ENCODE measurements at places on chromosomes 6 and 20. TPM values are rescaled to one million over a fixed set of nuclear protein-coding genes. Genes with fewer than 3 reads are reported as not detected.

The CCND3 gene
- 24.7 TPM for total RNA-seq

The COL9A1 gene
- total RNA-seq: not detected

GRCh38 chr6:137299681-137300080, 80.5 kb upstream of the IFNGR1 start:
- H3K36me3 ChIP-seq: no peaks in the 10 kb centered on the region
- no peak for DNase-seq
- no peak overlapping the region for H3K4me3 ChIP-seq
- H3K27ac ChIP-seq: no peak overlapping the region

GRCh38 chr20:24117383-24117782, 128.8 kb upstream of the GGTLC1 start:
- H3K36me3 ChIP-seq: no peaks in the 10 kb centered on the region
- no peak for DNase-seq
- no peaks in the 10 kb centered on the region for H3K27me3 ChIP-seq
- no peaks in the 10 kb centered on the region for H3K4me1 ChIP-seq

- no peak for DNase-seq
- no peak overlapping the region for H3K27ac ChIP-seq
- H3K36me3 ChIP-seq: no peaks in the 10 kb centered on the region
These were observed 1027.3 kb upstream of the CITED2 start for GRCh38 chr6:140401761-140402160.

- no peaks in the 10 kb centered on the region for H3K4me1 ChIP-seq
- H3K27me3 ChIP-seq: no peaks in the 10 kb centered on the region
- no peak overlapping the region for H3K27ac ChIP-seq
- H3K4me3 ChIP-seq: no peak overlapping the region
- DNase-seq: peak; percentile 66
These were observed 252.0 kb downstream of the HIVEP2 start for GRCh38 chr6:142692942-142693341.

GRCh38 chr20:33945391-33946081, 48.2 kb upstream of the RALY start:
- H3K36me3 ChIP-seq: no peaks in the 10 kb centered on the region

DNA sequence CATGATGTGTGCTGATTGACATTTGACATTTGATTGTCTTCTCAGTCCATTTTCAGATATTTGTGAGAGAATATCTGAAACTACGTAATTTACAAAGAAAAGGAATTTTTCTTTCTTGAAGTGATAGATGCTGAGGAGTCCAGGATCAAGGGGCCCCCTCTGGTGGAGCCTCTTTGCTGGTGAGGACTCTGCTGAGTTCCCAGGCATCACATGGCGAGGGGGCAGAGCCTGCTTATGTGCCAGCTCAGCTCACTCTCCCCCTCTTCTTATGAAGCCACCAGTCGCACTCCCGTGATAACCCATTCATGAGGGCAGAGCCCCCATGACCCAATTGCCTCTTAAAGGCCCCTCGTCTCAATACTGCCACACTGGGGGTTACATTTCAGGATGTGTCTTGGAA, 91.3 kb downstream of the RPP40 start:
- H3K27me3 ChIP-seq: no peaks in the 10 kb centered on the region
- H3K36me3 ChIP-seq: no peaks in the 10 kb centered on the region
- no peaks in the 10 kb centered on the region for H3K4me1 ChIP-seq
- no peak overlapping the region for H3K4me3 ChIP-seq
- no peak for DNase-seq
- no peak overlapping the region for H3K27ac ChIP-seq

- no peak for DNase-seq
- no peaks in the 10 kb centered on the region for H3K27me3 ChIP-seq
- no peak overlapping the region for H3K4me3 ChIP-seq
- H3K27ac ChIP-seq: no peak overlapping the region
- no peaks in the 10 kb centered on the region for H3K4me1 ChIP-seq
These were observed 46.7 kb downstream of the CNKSR3 start for GRCh38 chr6:154463573-154464419.

- no peak overlapping the region for H3K27ac ChIP-seq
- no peak overlapping the region for H3K4me3 ChIP-seq
- H3K4me1 ChIP-seq: peaks cover 22% of the 10 kb centered on the region
- no peaks in the 10 kb centered on the region for H3K27me3 ChIP-seq
These were observed 118.9 kb downstream of the QKI start for GRCh38 chr6:163533443-163533842.

GRCh38 chr6:149907317-149907716, 9.4 kb upstream of the RAET1E start:
- no peak for DNase-seq
- no peak overlapping the region for H3K27ac ChIP-seq
- H3K27me3 ChIP-seq: no peaks in the 10 kb centered on the region
- H3K36me3 ChIP-seq: no peaks in the 10 kb centered on the region

GRCh38 chr6:125810445-125810844, 19.7 kb downstream of the NCOA7 start:
- H3K27ac ChIP-seq: no peak overlapping the region
- no peak overlapping the region for H3K4me3 ChIP-seq
- H3K4me1 ChIP-seq: peaks cover 48% of the 10 kb centered on the region
- no peak for DNase-seq
- H3K36me3 ChIP-seq: no peaks in the 10 kb centered on the region
- no peaks in the 10 kb centered on the region for H3K27me3 ChIP-seq

DNA sequence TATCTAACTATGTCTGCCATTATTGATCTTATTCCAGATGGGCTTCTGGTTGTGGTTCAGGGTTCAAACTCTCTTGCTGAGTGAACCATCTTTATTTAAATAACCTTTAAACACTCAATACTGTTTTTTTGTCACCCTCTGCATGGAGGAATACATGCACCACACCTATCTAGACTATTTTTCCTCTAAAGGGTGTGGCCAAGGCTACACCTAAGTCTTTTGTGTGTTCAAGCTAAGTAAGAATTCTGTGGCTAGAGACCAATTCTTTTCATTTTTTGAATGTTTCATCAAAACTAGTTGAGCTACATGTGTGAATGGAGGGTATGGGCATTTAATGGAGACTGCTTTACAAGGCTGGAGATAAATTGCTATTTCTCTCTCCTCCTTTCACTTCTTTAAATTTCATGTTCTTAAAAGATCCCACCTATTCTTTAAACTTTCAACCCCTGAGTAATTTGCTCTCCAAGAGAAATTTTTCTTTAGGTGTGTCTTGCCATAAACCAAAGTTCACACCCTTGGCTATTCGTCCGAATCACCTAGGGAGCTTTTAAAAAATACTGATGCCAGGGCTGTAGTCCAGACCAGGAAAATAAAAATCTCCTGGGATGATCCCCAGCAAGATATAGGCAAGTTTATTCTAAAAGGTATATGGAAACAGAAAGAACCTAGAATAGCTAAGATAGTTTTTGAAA, 24.8 kb upstream of the MBOAT1 start:
- peak overlapping the region; percentile 86 for H3K27ac ChIP-seq
- no peaks in the 10 kb centered on the region for H3K36me3 ChIP-seq
- H3K4me3 ChIP-seq: no peak overlapping the region
- DNase-seq: no peak
- H3K27me3 ChIP-seq: no peaks in the 10 kb centered on the region

GRCh38 chr6:144544266-144544830, 259.2 kb downstream of the UTRN start:
- H3K27ac ChIP-seq: no peak overlapping the region
- DNase-seq: no peak
- H3K4me3 ChIP-seq: no peak overlapping the region
- no peaks in the 10 kb centered on the region for H3K27me3 ChIP-seq
- no peaks in the 10 kb centered on the region for H3K36me3 ChIP-seq

- H3K27ac ChIP-seq: peak overlapping the region; percentile 82
- no peak overlapping the region for H3K4me3 ChIP-seq
- no peak for DNase-seq
- H3K36me3 ChIP-seq: peaks cover 13% of the 10 kb centered on the region
These were observed 36.6 kb downstream of the EZR start for GRCh38 chr6:158782432-158783166.

- H3K4me3 ChIP-seq: no peak overlapping the region
- no peaks in the 10 kb centered on the region for H3K27me3 ChIP-seq
- no peak for DNase-seq
- H3K27ac ChIP-seq: no peak overlapping the region
- H3K36me3 ChIP-seq: no peaks in the 10 kb centered on the region
These were observed 21.6 kb upstream of the FBXO30 start for GRCh38 chr6:145836170-145836569.

- peaks cover 55% of the 10 kb centered on the region for H3K4me1 ChIP-seq
- no peak for DNase-seq
- no peak overlapping the region for H3K27ac ChIP-seq
- H3K36me3 ChIP-seq: no peaks in the 10 kb centered on the region
- H3K27me3 ChIP-seq: no peaks in the 10 kb centered on the region
- H3K4me3 ChIP-seq: no peak overlapping the region
These were observed 279.6 kb upstream of the JAG1 start for GRCh38 chr20:10953437-10953836.

DNA sequence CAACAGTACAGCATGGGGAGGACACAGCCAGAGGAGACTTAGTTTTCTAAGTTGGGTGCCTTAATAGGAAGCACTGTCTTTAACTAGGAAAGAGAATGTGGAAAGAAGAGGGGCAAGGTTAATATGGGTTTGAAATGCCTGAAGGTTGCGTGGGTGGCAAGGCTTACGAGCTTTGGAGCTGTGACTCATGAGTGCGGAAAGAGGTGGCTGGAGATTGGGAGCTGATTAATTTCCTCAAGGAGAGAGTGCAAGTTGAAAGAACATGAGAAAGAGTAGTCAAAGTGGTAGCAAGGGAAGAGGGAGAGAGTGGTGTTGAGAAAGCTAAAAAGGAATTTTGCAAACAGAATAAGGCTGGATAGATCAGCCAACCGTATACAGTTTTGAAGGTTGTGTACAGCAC, 315.1 kb upstream of the PRND start:
- no peak for DNase-seq
- no peaks in the 10 kb centered on the region for H3K36me3 ChIP-seq
- H3K27ac ChIP-seq: no peak overlapping the region
- no peaks in the 10 kb centered on the region for H3K27me3 ChIP-seq
- no peak overlapping the region for H3K4me3 ChIP-seq

- no peak for DNase-seq
- no peaks in the 10 kb centered on the region for H3K27me3 ChIP-seq
- no peaks in the 10 kb centered on the region for H3K4me1 ChIP-seq
- H3K36me3 ChIP-seq: no peaks in the 10 kb centered on the region
- no peak overlapping the region for H3K27ac ChIP-seq
These were observed 64.8 kb downstream of the SNX9 start for GRCh38 chr6:157887892-157888291.

Data from Caco-2 (cell line).